ENCODE measurements at places on chromosomes 11 and 22.

DNA sequence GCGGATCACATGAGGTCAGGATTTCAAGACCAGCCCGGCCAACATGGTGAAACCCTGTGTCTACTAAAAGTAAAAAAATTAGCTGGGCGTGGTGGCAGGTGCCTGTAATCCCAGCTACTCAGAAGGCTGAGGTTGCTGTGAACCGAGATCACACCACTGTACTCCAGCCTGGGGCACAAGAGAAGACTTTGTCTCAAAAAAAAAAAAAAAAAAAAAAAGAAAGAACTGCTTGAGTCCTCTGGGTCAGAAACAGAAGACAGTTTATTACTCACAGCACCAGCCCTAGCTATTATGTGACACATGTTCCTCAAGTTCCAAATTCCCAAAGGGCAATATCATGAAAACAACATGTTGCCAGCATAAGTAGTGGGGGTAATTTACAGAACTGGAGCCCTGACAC lies 1014.1 kb upstream of the RAG2 start:
- no peak for DNase-seq

GRCh38 chr22:35475545-35475944 lies 65.1 kb upstream of the RASD2 start:
- no peak for DNase-seq

DNA sequence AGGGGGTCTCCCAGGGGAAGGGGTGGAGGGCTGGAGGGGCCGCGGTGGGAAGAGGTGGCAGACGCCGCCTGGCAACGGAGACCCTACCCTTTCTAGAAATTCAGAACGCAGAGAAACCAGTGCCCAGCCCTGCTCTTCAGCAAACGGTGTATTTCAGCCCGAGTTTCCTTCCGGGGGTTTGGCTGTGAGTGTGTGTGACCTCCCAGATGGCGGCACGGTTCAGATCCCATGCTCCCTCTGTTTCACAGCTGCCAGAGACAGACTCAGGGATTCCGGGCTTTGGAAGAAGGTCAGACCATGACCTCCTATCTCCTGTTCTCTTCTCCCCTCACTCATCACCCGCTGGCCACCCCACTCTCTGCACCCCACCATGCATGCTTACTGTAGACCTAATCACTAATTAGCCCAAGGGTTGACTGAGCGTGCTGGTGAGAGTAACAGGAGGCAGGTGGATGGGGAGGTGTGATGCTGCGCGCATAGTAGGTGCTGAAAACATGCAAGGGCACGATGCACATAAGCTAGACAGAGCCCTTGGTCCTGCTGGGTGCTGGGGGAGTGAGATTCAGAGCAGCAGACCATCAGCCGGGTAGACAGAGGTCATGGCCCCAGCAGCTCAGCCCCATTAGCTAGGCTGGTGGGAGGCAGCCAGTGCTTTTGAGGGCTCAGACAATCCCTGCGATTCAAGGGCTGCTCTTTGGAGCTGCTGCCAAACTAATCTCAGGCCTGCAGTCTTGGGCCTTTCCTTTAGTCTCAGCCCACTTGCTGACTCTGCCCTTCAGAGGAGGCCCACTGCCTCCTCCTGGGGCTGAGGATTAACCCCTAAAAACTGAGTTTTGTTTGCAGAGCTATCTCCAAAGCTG lies 256.5 kb upstream of the CADM1 start:
- no peak for DNase-seq

DNA sequence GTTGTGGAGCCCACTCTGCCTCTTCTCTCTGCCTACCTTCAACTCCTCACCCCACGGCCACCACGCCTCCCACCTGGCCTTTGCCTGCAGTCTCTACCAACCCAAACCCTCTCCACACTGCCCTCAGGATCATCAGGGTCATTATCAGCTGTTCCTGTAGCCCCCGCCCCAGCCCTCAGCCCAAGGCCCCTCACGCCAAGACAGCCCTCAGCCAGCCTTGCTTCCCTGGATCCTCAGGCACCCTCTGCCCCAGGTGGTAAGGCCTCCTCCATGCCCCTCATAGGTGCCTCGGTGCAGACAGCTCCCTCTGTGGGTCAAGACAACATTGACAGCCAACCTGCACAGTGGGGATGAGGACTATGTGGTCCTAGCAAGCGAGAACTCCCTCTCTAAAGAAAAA lies 1.7 kb downstream of the SBF1 start:
- DNase-seq: no peak

- no peak for DNase-seq
These were observed 718.4 kb upstream of the API5 start for GRCh38 chr11:42593441-42593840.

DNA sequence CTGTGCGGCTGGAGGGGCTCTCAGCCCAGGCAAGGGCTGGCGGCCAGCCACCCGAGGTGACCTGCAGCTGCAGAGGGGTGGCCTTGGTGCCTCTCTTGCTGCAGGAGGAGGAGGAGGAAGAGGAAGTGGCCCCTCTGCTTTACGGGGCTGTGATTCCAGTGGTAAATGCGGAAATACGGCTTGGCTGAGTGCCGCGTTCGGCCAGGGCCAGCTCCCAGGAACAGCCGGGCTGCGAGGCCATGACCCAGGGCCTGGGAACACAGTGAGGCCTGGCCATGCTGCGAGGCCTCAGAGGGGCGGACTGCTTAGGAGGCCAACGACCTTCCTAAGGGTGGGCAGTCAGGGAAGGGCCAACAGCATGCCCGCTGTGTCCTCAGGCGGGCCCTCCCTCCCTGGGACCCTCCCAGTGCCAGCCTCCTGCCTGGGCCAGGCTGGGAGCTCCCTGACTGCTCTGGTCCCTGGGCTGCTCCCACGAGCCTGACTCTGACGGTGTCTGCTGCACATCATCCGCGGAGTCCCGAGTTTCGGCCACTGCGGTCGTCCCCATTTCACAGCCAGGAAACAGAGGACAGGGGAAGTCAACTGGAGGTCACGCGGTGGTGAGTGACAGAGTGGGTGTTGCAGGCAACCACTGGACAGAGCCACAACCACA lies 20.8 kb upstream of the PPARA start:
- DNase-seq: no peak

GRCh38 chr11:125941619-125942611 lies 3.9 kb upstream of the VSIG10L2 start:
- peak; percentile 29 for DNase-seq

- DNase-seq: no peak
These were observed 146.0 kb downstream of the GUCY1A2 start for GRCh38 chr11:106872246-106872645.

DNA sequence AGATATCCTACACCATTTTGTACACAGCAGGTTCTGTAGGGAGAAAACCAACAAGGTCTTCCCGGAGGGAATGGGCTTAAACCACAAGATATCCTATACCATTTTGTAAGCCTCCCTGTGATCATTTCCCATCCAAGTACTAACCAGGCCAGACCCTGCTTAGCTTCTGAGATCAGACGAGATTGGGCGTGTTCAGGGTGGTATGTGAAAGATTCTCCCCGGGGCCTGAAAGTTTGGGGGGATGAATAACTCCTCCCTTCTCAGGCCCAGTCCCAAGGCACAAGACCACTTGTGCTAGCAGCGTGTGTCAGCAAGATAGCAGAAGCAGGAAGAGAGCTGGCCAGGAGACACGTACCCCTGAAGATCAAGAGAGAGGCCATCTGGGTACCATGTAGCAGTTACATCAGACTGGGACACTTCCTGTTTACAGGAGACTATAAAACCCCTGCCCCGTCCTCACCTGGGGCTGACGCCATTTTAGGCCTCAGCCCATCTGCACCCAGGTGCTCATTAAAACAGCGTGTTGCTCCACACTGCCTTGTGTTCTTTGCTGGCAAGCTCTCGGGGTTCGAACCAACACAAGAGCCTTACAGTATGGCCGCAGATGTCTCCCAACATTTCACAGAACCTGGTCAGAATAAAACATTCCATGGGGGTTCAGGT lies 17.3 kb downstream of the MIF start:
- no peak for DNase-seq
